ENCODE measurements at places on chromosomes 3 and 15. TPM values are rescaled to one million over a fixed set of nuclear protein-coding genes. Genes with fewer than 3 reads are reported as not detected.

DNA sequence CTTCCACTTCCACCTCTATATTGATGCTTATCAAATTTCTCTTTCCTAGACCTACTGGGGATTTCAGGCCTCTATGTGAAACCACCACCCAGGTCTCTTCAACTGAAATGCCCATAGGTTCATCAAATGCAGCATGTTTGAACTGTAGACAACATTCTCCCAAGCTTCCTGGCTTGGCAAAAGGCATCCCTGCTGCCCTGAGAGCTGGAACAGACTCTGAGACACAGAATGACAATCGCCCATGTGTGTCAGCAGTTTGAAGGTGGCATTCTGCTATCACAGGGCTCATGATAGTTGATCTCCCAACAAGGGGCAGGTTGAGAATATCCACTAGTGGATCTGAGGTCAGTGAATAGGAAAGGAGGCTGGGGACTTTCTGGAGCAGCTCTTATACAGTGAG is 200.7 kb downstream of the RPLP1 start:
- no peak for DNase-seq
- H3K4me3 ChIP-seq, result no peak overlapping the region
- peaks cover 2% of the 10 kb centered on the region for H3K4me1 ChIP-seq
- H3K36me3 ChIP-seq, result no peaks in the 10 kb centered on the region
- peaks cover 37% of the 10 kb centered on the region for H3K27me3 ChIP-seq

DNA sequence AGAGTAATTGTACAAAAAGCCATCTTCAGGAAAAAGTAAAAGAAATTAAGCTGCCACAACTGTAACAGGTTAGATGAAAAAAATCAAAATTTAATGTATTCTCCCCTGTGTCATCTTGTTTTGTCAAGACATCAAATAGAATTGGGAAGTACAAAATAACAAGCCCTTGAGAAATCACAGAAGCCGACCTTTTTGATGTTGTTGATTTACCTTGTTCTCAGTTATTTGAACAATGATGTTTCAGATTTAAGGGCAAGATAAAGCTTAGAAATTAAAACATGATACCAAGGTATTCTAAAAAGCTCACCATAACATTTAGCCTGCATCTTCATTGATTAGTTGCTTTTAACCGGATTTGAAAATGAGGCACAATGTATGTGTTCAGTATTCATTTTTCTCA is 523.0 kb downstream of the FOXP1 start:
- no peaks in the 10 kb centered on the region for H3K36me3 ChIP-seq
- no peak overlapping the region for H3K4me3 ChIP-seq
- no peak overlapping the region for H3K27ac ChIP-seq
- no peak for DNase-seq
- peaks cover 57% of the 10 kb centered on the region for H3K4me1 ChIP-seq

- H3K36me3 ChIP-seq, result no peaks in the 10 kb centered on the region
- H3K27me3 ChIP-seq, result no peaks in the 10 kb centered on the region
- no peaks in the 10 kb centered on the region for H3K4me1 ChIP-seq
- DNase-seq, result no peak
- H3K4me3 ChIP-seq, result no peak overlapping the region
These were observed 262.1 kb downstream of the IL20RB start for GRCh38 chr3:137219801-137220445.

DNA sequence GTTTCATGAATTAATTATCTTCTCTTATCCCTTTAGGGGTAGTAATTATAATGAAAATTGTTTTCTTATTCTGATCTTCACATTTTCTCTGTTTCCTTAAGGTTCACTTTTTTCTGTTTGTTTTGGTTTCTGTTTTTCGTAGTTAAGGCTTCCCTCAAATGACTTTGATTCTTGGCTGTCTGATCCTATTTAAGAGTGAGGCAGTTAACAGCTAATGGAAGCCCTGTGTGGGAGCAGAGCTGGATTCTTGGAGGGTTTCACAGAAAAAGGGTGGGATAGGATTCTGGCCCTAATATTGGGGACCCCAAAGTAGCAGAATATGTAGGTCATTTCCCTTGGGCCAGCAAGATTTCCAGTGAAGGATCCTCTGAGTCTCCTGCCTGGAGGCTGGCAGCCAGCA is 6.8 kb upstream of the AMOTL2 start:
- no peaks in the 10 kb centered on the region for H3K4me1 ChIP-seq
- H3K27me3 ChIP-seq, result no peaks in the 10 kb centered on the region
- H3K36me3 ChIP-seq, result no peaks in the 10 kb centered on the region
- H3K27ac ChIP-seq, result no peak overlapping the region
- no peak for DNase-seq

The DAZL gene
- polyA plus RNA-seq, result not detected

Data from SK-N-SH (cell line).